ENCODE measurements at places on chromosomes 2 and 18.

GRCh38 chr18:73900106-73900835 lies 247.4 kb downstream of the FBXO15 start:
- DNase-seq, result no peak

GRCh38 chr2:121791290-121791689 lies 35.8 kb downstream of the TSN start:
- DNase-seq, result no peak

DNA sequence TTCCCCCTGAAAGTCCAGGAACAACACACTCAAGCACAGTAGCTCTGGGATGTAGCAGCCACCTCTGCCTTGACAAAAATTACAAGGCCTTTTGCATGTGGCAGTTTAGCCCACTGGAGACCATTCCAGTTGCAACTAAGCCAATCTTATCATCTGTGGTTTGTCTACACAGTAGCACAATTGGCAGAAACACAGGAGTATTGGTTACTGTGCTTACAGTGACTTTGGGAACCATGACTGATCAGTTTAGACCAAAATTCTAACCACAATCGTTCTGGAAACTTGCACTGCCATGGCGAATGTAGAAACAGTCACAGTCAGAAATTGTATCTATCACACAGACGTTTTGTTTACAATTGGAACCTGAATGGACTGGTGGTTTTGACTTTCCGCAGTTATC lies 403.7 kb upstream of the MEIS1 start:
- no peak for DNase-seq

DNA sequence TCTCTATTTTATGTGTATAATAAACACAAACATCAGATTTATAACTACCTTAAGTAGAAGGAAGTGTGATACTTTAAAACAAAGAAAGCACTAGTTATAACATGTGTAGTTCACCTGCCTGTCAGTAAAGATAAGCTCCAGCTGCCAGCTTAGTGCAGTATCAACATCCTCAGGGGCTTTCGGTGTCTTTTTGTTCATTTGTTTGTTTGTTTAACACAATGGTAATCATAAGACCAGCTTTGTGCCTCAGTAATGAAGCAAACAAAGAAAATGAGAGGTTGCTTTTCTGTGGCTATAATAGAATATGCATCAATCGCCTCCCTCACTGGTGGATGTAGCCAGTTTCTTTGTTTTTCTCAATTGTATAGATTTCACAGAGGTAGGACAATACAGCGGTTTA lies 1499.0 kb upstream of the TMEFF2 start:
- DNase-seq, result peak; percentile 43

- DNase-seq, result no peak
Observed at GRCh38 chr2:232085826-232086425, 124.4 kb downstream of the DIS3L2 start.

GRCh38 chr2:42920446-42921146 lies 128.2 kb upstream of the HAAO start:
- DNase-seq, result no peak

DNA sequence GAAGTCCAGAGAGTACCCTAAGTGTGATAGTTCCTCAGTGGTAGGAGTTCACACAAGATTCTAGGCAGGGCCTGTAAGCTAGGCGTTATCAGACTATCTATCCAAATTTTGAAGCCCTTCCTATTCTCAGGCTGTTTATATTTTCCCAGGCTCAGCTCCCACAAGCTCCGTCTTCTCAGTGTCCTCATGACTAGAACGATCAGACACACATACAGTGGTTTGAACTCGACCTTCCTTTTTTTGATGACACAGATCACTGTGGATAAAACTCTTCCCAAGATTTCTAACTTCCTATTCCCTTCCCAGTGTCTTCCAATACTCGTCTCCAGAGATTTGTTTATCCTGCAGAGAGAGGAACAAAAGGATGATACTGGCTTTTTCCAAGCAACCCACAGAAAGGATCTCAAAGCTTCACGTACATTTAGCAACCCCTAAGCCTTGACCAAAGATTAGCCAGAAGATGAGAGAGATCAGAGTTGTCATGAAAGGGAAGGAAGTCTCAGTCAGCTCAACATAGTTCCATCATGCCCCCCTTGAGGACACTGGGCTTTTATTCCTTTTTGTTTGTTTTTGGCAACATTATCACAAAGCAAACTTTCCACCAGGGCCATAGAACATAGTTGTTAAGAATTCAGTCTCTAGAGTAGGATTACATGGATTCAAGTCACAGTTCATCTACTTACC lies 42.3 kb upstream of the DOK6 start:
- DNase-seq, result no peak

DNA sequence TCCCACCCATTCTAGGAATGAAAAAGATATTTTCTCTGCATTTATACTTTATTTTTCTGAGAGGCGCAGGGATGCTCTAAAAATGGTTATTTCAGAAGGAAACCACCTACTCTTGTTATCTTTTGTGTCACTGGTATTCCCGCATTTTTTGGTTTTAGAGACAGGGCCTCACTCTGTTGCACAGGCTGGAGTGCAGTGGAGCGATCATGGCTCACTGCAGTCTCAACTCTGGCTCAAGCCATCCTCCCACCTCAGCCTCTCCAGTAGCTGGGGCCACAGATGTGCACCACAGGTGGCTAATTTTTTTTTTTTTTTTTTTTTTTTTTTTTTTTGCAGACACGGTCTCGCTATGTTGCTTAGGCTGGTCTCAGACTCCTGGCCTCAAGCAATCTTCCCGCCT lies 135.9 kb downstream of the NCK2 start:
- no peak for DNase-seq

DNA sequence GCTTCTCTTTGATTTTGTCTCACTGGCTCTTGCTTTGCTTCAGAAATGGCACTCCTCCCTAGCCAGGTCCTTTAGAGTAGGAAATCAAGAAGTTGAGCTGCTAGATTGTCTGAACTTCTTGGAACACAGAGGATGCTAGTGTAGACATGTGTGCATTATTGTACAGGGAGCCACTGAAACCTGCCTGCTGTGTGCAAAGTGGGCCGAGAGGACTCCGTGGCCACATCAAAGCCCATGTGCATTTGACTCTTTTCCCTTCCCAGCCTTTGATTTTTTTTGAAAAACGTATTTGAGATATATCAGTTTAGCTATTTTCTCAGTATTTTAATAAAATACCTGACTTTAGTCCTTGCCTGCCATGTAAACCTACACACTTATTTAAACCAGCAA lies 83.1 kb downstream of the TMEM247 start:
- no peak for DNase-seq

DNA sequence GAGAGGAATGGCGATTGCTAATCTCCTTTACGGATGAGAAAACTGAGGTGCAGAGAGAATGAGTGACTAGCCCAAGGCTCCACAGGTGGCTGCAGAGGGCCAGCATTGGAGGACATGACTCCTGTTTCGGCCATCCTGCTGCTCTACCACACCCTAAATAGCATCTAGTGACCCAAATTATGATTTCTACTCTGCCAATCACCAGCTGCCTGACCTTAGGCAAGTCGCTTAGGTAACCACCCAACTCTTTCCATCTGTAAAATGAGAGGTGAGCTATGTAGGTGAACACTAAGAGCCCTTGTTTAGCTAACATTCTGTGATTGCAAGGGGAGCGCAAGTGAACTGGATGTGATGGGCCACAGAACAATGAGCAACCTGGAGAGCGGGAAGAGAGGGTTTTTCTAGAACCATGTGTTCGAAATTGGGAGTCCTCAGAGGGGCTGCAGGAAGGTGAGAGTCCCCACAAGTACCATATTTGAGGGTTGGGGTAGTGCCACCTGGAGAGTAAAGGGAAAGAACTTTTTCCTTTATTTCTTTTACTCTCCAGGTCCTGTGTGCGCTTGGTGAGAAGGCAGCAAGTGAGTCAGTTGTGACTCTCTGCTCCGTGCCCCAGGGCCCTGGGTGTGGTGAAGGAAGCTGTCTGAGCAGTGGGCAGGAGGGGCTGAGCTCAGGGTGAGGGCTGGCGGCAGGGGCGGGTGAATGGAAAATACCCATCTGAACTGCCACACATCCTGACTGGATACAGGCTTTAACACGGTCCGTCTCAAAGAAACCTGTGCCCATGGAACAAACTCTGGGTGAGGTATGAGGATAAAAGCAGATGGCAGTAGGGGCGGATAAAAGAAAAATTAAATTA lies 2.4 kb downstream of the CYP27C1 start:
- no peak for DNase-seq

- DNase-seq, result no peak
Observed at GRCh38 chr2:142033393-142033792, 97.4 kb downstream of the LRP1B start.

DNA sequence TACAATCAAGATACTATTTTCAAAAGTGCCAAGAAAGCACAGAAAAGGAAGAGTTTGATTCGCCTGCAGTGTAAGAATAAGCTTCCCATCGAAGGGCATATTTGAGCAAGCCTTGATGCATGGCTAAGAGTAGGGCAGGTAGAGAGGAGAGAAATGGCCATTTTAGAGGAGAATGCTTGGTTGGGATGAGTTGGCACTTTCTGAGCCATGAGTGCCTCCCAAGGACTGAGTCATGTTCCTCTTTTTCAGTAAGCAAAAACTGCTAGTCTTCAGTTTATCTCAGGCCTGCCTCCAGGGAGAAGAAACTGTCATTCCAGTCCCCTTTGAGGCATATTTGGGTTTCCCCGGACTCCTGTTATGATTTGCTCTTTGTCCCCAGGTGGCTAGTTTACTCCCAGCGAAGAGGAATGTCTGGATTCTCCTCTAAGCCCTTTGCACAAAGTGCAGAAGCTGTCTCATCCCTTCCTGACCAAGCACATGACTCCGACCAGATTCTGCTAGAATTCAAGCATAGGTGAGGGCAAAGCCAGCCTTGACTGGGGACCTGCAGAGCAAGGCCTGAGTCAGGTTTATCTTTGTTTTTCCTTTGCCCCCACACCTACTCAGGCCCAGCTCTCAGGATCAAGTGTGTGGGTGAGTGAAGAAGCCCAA lies 115.2 kb downstream of the TTC32 start:
- DNase-seq, result no peak

GRCh38 chr2:34098256-34098655 lies 499.2 kb upstream of the FAM98A start:
- no peak for DNase-seq

- peak; percentile 55 for DNase-seq
Observed at GRCh38 chr2:130873700-130874346, 37.1 kb downstream of the ARHGEF4 start.

DNA sequence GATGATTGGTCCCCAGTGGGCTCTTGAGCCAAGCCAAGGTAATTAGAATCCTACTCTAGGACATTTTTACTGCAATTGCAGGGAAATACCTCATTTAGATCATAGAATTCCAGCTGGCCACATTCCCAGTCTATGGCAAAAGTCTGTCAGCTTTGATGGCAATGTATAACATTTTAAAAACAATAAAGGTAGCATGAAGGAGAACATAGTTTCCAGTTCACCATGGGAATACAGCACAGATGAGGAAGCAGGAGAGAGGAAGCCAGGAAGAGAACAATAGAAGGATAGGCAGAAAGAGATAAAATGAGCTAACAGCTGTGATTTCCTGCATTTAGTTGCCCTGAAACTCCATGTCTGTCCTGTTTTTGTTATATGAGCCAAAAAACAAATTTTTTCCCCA lies 897.3 kb upstream of the DDX18 start:
- no peak for DNase-seq

DNA sequence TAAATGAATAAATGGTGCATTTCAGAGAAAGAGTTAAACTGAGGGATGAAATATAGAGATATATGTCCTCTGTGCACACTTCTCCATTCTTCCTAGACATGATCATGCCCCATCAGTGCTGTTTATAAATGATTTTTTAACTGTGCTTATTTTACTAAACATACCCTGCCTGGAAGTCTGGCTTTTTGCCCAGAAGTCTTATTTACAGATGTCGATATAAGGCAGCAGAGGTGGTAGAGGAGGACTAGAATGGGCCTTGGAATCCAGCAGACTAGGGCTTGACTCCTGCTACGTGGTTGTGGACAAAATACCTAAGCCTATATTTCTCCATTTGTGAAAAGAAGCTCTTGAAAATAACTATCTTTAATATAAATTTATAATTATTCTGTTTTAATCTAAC lies 355.5 kb downstream of the RAD51AP2 start:
- no peak for DNase-seq

GRCh38 chr2:168210895-168211570 lies 36.4 kb downstream of the STK39 start:
- DNase-seq, result no peak

GRCh38 chr2:127407661-127408003 lies 10.6 kb upstream of the PROC start:
- no peak for DNase-seq

- DNase-seq, result no peak
Observed at GRCh38 chr2:95315801-95316411, 18.8 kb downstream of the KCNIP3 start.

DNA sequence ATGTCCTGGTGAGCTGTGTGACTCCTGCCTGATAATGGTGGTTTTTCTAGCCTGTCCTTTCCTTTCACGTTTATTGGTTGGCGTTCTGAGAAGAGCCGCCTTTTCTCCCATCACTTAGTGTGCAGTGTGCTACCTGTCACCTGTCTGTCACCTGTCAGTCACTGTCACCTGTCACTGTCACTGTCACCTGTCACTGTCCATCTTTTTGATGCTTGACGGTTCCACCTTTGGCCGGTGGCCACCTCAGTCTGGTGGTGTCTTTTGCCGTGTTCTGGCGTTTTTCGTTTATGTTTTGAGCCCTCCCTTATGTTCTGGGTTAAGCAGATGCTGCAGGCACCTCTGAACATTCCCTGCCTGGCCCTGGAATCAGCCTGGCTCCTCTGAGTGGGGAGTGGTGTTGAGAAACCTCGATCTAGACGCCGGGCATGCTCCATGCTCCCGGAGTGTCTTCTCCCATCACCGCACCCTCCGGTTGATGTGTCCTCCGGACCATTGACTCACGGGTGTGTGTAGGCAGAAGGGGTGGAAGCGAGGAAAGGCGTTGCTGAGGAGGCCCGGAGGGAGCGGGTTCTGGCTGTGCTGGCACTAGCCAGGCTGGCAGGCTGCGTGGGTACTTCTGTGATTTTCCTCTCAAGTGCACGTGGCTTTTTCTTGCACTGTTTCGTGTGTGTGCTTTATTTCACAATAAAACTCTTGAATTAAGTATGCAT lies 20.7 kb downstream of the DTYMK start:
- no peak for DNase-seq

DNA sequence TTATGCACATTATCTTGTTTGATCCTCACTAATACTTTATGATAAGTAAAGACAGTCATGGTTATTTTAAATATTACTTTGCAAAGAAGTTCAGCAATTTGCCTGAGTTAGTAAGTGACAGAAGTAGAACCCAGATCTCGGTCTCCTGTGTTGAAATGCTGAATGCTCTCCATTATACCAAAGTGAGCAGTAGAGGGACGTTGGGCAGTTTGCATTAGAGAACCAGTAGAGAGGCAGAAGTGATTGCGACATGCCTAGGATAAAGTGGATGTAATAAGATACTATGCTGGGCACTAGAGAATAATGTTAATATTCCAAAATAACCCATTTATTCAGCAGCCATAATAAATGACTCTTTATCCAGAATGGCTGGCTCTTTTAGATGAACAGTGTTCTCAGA lies 201.0 kb downstream of the PMAIP1 start:
- no peak for DNase-seq

DNA sequence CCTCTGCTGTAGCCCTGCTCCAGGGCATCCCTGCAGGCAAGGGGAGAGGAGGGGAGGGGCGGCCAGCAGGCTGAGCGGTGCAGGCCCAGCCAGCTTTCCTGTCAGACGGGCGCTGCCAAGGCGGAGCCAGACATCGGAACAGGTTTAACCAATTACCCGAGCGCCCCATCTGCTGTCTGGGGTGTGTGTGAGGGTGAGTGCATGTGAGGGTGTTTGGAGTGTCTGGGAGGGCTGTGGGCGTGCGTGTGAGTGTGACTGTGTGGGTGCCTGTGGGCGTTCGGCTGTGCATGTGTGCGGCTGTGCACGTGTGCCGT lies 20.0 kb downstream of the EMX1 start:
- DNase-seq, result peak; percentile 85

GRCh38 chr2:70743677-70744076 lies 24.3 kb downstream of the ADD2 start:
- no peak for DNase-seq

- no peak for DNase-seq
Observed at GRCh38 chr2:235705296-235705695, 211.5 kb downstream of the AGAP1 start.

Data from NCI-H2171 treated with DMSO at 0.1 percent for 48 hours (cell line).